ENCODE measurements at places on chromosomes 7 and 10.

GRCh38 chr10:25758041-25758457 lies 176.0 kb upstream of the MYO3A start:
- DNase-seq, result peak; percentile 19

DNA sequence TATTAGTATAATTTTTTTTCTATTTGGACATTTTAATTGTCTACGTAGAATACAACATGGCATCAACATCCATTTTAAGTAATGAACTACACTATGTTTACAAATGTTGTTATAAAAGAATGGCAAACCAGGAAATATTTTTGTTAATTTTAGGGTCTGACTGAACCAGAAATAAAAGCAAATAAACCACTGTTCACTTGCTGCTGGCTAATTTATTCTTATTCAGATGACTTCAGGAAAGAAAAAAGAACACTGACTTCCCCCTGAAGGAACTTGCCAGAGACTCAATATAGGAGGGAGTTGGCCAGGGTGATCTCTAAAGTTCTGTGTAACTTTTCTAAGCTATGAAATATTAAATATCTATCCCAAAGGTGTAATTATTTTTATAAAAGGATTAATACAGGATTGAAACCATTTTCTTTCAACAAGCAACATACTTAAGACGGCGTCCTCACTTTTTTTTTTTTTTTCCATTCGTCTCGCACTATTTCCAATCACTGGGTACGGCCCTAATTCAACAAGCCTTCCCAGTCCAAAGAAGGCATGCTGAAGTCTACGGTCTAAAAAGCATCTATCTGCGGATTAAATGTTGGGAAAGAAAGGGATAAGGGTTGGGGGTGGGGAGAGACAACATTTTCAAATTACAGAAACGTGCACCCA lies 1.2 kb downstream of the USP6NL start:
- DNase-seq, result no peak

GRCh38 chr10:71729161-71729636 lies 9.6 kb upstream of the C10orf105 start:
- DNase-seq, result no peak

- DNase-seq, result no peak
Observed at GRCh38 chr7:26507108-26507987, 215.7 kb downstream of the SNX10 start.

GRCh38 chr10:8637640-8638039 lies 583.2 kb downstream of the GATA3 start:
- no peak for DNase-seq

DNA sequence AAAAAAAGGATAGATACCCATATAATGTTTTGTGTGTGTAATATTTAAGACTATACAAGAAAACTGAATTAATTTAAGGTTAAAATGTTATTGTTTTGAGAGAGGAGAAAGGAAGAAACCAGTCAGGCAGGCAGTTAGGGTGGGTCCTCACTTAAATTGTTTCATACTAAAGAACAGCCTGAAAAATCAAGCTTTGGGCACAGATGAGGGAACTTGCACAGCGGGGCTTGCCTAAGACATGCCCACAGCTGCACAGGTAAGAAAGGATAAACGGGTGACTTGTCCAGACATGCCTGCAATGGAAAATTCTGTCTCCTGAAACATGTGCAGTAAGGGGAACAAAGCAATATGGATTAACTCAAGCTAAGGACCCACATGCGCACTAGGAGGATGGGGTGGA lies 158.4 kb downstream of the BBS9 start:
- DNase-seq, result no peak

GRCh38 chr10:54063514-54063913 lies 737.5 kb downstream of the PCDH15 start:
- no peak for DNase-seq

- DNase-seq, result peak; percentile 15
Observed at GRCh38 chr7:154929006-154929726, 73.8 kb downstream of the PAXIP1 start.

DNA sequence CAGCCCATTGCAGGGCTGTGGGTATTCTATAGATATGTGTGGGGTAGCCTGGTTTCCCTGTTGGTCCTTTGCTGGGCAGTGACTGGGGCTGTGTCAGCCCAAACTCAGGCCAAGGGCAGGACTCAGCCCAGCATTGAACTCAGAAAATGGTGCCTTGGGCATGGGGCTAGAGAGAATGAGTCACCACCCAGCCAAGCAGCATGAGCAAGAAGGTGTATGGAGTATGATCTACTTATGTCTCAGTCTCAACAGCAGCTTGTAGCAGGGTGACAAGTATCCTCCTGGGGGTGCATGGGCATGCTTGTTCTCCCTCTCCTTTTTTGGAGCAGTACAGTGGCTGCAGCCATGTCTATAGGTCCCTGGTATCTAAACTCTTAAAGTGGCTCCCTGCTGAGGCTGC lies 32.0 kb downstream of the STK31 start:
- no peak for DNase-seq

GRCh38 chr10:122285506-122286444 lies 14.7 kb downstream of the BTBD16 start:
- no peak for DNase-seq

DNA sequence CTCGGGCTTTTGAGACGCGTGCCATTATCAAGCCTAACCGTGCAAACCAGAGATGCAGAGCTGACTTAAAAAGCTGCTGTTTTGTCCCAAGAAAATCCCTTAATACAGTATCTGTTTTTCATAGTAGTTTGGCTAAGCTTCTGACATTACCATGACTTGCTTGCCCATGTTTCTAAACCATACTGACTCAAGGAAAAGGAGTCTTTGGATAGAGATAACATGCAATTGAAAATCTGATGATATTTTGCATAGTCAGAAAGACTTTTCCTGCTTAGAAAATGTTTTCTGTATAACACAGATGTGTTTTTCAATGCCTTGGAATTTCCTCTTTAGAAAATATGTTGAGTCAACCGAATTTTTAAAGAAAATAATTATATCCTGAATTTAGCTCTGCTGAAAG lies 21.5 kb upstream of the AKR1E2 start:
- no peak for DNase-seq

DNA sequence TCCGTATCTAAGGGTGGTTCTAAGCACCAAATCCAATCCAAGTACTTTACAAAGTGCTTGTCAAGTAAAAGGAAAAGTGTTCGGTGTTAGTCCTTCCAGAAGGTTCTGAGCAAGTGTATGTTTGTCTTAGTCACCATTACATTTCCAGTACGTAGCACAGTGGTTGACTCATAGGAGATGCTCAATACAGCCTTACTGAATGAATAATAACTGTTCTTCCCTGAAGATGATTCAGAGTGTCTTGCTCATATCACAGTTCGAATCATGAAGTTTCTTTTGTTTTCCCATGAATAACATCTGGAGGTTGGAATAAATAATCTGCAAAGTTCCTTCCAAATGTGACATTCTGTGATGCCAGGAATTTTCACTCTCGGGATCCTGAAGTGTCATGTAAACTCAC lies 53.4 kb downstream of the WNT2 start:
- DNase-seq, result no peak

DNA sequence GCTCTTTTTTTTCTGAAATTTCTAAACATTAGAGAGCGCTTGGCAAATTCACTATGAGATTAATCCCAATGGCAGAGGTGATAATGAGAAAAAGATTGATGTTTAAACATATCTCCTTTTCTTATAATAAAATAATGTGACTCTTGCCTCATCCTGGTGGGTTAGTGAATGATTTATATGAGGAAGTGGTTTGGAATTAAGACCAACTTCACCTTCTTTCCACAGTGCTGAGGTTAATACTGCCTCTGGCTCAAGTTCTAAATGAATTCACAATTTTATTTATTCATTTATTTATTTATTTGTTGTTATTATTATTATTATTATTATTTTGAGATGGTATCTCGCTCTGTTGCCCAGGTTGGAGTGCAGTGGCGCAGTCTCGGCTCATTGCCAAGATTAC lies 40.5 kb upstream of the ADO start:
- DNase-seq, result no peak

DNA sequence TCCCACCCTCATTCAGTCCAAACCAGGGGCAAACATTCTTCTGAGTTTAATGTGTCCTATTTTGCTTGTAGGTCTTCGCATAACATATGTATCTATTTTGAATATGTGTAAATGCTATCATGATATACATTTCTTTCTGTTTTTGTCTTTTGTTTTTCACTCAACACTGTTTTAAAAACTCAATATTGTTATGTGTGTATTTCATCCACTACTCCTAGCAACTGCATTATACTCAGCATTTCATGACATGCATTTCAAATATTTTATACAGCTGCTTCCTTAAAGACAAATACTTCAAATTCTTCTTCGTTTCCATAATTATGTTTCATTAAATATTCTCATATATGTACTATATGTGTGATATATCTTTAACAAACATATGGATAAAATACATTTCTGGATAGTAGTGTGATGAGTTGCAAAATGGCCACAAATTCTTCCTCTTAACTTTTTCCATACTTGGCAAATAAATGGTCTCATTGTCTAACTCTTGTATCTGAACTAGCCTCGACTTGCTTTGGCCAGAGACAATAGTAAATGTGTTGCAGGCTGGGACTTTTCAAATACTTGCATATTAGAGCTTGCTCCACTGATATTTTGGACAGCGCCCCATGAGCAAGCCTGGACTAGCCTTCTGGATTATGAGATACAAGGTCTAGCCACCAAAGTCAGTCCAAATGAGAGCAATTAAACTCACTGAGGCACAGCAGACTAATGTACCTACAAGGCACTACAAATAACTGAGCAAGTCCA lies 539.7 kb upstream of the KCND2 start:
- DNase-seq, result no peak

DNA sequence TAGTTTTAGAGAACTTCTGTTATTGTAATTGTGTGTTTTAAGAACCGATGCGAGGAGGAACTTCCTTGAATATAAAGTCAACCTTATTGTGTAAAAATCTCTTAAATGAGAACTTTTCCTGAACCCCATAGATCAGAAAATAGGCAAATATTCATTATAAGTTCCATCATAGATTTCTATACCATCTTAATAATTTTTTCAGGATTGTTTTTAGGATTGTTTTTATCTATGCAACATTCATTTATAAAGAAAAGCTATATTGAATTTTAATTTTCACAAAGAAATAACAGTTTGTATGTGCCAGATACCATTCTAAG lies 1.7 kb upstream of the SMNDC1 start:
- no peak for DNase-seq

DNA sequence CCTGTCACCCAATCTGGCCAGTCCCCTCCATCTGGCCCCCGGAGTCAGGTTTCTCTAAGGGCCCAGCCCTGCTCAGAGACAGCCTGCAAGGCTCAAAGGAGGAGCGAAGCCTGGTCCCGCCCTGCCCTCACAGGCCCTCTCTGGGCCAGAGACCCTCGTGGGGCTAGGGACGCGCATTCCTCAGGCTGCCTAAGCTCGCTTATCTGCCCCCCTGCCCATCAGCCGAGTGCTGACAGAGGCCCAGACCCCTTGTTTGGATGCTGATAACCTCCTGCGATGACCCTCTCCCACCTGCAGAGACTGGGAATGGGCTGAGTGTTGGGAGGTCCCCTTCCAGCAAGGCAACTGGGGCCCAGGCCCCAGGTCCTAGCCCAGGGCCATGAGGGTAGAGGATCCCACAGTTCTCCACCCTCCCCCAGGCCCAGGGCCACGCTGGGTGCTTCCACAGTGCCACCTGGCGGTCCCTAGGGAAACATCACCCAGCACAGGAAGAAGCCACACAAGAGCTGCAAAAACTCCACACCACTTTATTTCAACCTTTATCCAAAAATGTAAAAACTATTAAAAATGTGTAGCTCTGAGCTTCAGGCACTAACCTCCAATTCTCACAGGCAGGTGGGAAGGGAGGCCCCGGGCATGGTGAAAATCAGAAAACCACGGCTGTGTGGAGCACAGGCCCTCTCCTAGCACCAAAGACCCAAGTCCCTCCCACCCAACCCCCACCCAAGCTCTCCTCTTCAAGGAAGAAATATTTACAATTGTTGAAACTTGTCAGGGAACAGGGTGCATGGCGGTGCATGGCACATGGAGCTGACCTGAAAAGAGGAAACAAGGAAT lies 2.2 kb downstream of the NPM3 start:
- DNase-seq, result peak; percentile 82

DNA sequence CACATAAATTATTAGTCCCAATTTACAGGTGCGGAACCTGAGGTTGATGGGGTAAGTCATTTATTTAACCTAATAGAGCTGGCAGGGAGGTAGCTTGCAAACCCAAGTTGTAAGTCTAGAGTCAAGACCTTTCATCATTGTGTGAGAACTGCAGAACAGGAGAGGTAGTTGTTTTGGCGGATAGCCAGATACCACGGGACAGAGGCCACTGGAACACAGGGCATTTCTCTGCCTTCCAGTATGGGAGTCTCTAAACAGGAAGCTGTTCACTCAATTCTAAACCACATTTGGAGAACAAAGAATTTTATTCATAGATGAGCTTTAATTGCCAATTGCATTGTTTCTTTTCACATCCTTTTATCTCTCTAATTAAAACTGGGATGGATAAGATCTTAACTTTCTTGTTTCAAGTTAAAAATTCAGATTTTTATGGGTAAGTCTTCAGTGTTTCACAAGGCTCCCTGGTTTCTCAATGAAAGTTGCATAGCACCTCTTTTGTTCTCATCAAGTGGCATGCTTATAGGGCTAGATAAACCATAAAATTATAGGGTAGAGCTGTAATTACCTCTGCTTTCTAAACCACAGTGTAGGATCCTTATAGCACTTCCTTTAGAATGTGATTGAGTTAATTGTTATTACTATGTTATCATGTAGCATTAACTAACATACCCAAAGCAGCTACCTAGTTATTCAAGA lies 489.0 kb downstream of the GATA3 start:
- no peak for DNase-seq

DNA sequence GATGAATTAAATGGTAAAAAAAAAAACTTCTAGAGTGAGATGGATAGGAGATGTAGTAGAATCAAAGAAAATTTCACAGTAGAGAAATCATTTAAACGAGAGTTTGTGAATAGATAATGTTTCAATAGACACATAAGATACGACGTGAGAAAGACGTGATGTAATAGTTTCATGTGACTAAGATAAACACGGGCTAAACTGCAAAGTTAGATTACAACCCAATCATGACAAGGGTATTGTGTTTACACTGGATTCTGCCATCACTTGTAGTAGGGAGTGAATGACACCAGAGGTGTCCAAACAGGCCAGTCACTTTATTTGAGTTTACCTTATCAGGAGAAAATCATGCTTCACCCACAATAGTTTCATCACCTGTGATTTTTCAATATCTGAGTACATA lies 21.6 kb downstream of the SEMA3D start:
- no peak for DNase-seq

GRCh38 chr10:14146501-14146900 lies 184.2 kb downstream of the FRMD4A start:
- DNase-seq, result no peak

Measured in activated CD8-positive, alpha-beta T cell treated with anti-CD3 and anti-CD28 coated beads for 36 hours (primary cell).